G401 (cell line): ENCODE measurements at places on chromosomes 7 and 10.
A peak's percentile ranks its signal among the peaks of the same experiment; 100 is the strongest.

DNA sequence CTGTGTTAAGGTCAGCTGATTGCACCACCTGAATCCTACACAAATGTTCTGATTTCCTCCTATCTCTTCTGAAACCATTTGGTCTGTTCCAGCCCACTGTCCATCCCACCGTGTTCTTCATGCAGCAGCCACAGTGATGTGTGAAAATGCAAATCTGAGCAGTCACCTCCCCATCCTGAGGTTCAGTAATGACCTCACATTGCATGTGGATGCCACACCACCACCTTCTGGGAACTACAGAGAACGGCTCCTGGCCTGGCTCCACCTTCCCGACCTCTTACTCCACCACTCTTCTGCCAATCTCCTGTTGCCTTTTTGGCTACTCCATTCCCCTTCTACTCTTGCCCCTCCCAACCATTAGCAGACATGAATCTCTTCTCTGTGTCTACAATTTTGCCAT lies 244.4 kb downstream of the TNS3 start:
- peak; percentile 81 for DNase-seq

- no peak for DNase-seq
Observed at GRCh38 chr7:126150278-126150958, 1102.3 kb downstream of the GRM8 start.

DNA sequence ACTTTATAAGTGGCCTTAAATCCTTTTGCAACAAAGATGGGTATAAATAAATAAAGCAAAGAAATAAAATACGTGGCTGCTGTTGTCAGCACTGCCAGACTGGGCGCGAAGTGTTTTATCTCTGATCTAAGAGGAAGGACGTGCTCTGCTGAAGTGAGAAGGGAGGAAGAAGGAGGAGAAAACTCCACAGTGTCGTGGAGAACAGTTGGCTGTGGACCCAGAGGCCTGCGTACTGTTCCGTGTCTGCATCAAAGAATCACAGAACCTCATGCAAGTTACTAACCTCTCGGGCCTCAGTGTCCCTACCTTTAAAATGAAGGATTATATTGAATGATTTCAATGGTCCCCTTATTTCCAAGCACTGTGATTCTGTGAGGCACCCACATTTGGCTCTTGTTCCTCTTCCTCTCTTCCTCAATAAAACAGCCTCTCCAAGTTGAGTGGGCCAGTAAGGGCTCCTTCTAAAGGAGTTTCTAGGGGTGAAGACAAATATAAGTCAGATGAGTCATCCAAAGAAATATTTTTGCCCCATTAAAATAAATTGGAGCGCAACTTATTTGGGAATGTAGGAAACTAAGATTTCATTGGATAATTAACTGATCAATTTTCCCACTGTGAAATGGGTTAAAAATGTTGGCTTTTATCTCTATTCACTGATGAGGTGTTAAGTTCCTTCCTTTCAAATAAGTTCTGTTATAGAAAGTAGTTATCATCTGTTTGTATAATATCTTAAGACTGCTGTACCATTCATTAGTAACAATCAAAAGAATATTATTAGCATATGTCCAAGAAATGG lies 126.9 kb upstream of the EFCAB10 start:
- DNase-seq: no peak

- DNase-seq: no peak
Observed at GRCh38 chr10:6182454-6183098, 20.2 kb upstream of the PFKFB3 start.

DNA sequence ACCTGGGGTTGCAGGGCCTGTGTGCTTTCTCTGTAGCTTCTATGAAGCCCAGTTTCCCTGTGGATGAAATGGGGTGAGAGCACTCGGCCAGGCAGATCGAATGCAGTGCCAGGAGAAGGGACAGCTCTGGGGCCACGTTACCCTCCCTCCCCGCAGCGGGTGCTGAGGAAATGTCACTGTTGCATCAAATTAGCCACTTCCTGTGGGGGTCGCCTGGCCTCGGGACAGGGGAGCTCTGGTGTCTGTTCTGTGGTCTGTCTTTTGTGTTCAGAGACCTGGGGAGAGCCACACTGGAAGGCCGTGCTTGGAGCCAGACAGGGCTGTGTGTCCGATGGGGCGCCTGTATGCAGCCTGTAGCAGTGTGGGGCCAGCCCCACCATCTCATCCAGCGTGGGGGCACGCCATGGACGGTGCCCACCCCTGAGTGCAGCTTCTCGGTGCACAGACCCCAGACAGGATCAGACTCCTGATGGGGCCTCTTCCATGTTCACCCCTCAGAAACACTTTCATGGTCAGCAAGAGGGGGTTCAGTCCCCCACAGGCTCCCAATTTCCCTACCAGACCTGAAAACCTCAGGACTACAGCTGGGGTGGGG lies 13.6 kb downstream of the TTYH3 start:
- no peak for DNase-seq

GRCh38 chr10:34628174-34628796 lies 186.8 kb downstream of the PARD3 start:
- no peak for DNase-seq

DNA sequence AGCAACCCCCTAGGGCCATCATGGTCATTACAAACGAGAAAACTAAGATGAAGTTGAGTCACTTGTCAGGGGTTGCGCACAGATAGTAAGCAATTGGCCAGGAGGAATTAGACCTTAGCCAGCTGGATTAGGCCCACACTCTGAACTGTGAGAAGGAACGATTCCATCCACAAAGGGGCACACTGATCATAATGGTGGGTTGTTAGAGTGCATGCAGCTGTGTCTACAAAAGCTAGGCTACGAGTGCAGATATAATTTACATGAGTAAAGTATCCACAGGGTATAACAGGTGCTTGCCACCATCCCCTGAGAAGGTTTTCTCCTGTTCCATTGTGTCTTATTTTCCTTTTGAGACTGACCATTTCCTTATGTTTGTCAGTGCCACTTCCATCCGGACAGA lies 16.6 kb upstream of the FAM170B start:
- no peak for DNase-seq

- no peak for DNase-seq
Observed at GRCh38 chr10:50480054-50481007, 143.4 kb downstream of the SGMS1 start.

DNA sequence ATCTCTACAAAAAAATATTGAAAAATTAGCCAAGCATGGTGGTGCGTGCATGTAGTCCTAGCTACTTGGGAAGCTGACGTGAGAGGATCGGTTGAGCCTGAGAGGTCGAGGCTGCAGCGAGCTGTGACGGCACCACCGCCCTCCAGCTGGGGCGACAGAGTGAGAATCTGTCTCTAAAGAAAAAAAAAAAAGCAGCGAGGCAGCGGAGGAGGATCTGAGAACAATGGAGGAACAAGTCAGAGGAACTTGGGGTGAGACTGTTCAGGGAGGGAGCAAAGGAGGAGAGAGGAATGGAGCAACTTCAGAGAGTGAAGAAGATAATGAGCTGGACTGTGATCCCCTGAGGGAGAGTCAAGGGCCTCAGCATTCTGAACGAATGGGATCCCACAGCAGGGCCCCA lies 85.4 kb downstream of the MKX start:
- no peak for DNase-seq

DNA sequence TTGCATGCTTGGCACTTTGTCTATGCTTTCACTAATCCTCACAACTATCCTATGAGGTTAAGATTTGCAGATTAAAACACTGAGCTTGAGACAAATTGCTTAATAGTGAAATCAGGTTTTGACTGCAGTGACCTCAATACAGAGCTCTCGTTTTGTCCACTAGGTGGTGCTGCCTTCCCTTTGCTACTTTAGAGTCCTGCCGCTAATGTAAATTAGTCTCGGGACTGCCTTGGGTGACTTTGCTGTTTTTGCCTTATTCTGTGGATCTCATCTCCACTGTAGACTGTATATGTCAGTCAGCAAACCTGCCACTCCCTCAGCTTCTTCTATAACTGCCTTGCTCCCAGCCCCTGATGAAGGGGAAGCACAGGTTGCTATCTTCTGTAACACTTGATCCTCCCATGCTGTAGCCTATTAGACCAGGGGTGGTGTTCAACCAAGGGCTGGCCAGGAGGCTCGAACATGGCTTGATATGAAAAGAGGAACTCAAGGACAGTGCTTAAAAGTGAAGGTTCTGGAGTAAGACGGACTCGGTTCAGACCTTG lies 26.0 kb downstream of the ASB4 start:
- peak; percentile 71 for DNase-seq

- peak; percentile 72 for DNase-seq
Observed at GRCh38 chr7:131109759-131110296, 217.8 kb upstream of the MKLN1 start.

DNA sequence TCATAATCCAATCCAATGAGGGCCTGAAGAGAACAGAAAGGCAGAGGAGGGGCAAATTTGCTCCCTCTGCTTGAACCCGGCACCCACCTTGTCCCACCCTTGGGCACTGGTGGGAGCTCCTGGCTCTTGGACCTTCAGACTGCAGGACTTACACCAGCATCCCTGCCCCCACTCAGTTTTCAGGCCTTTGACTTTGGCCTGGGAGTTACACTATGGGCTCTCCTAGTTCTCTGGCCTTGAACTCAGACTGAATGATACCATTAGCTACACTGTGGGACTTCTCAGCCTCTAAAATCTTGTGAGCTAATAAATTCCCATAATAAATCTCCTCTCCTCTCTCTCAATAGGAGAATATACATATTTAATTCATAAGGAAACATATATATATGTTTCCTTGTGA lies 114.4 kb downstream of the AHR start:
- no peak for DNase-seq

DNA sequence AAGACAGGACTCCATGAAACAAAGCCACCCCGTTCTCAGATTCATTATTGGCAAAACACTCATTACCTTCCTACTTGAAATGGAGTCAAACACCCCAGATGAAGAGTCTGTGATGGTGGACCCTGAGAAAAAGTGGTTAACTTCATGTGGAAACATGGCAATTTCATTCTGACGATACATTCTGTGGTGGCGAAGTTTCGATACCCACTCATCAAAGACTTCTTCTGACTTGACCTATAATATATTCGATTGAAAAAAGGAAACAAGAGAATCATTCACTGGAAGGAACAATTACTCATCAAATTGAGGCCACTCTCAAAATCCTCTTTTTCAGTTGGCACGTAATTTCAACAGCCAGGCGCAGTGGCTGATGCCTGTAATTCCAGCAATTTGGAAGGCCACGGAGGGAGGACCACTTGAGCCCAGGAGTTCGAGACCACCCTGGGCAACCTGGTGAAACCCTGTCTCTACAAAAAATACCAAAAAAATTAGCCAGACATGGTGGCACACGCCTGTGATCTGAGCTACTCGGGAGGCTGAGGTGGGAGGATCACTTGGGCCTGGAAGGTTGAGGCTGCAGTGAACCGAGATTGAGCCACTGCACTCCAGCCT lies 108.8 kb upstream of the GSDME start:
- DNase-seq: no peak

- DNase-seq: no peak
Observed at GRCh38 chr7:39686261-39686924, 63.0 kb downstream of the RALA start.

- no peak for DNase-seq
Observed at GRCh38 chr10:47027108-47027783, 116.0 kb downstream of the PTPN20 start.

- no peak for DNase-seq
Observed at GRCh38 chr10:103517234-103518085, 24.0 kb downstream of the NEURL1 start.

DNA sequence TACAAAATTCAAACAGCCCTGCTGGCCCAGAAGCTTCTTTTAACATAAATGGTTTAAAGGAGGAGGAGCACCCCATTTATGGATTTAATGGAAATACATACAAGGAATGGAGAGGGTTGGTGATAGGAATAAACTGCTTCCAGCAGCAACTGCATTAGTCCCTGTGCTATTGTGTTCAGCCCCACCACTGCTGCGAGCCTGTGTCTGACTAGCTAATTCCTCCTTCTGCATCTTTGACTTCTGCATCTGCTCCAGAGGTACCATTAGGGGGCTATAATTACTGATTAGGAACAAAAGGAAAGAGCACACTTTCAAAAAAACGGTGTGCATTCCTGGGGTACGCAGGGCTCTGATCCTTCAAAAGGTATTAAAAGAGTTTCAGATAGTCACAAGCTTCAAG lies 24.8 kb downstream of the CDCA7L start:
- DNase-seq: no peak

- DNase-seq: no peak
Observed at GRCh38 chr7:47497367-47498096, 84.4 kb downstream of the TNS3 start.
